Pancreas (tissue), 10 donors: ENCODE measurements at places on chromosomes 7 and 10.

GRCh38 chr7:16615228-16615627, 30.3 kb downstream of the ANKMY2 start:
- no peak for DNase-seq

DNA sequence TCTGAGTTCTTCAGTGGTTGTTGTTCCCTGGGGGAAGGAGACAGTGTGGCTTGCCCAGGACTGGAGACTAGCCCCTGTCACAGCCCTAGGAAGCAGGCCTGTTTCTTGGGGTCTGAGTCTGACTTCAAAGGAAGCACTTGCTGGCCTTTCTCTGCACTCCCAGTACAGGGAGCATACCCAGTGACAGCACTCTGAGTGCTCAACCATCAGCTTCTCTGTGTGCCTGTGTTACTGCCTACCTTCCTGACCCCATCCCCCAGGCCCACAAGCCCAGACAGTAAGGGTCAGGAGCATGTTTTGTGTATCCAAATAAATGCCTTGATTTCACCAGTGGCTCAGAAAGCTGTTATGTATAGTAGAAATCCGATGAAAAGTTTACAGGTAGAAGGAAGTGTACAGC, 48.9 kb downstream of the OGDH start:
- DNase-seq: no peak

GRCh38 chr7:47937065-47937687, 11.1 kb downstream of the PKD1L1 start:
- no peak for DNase-seq

DNA sequence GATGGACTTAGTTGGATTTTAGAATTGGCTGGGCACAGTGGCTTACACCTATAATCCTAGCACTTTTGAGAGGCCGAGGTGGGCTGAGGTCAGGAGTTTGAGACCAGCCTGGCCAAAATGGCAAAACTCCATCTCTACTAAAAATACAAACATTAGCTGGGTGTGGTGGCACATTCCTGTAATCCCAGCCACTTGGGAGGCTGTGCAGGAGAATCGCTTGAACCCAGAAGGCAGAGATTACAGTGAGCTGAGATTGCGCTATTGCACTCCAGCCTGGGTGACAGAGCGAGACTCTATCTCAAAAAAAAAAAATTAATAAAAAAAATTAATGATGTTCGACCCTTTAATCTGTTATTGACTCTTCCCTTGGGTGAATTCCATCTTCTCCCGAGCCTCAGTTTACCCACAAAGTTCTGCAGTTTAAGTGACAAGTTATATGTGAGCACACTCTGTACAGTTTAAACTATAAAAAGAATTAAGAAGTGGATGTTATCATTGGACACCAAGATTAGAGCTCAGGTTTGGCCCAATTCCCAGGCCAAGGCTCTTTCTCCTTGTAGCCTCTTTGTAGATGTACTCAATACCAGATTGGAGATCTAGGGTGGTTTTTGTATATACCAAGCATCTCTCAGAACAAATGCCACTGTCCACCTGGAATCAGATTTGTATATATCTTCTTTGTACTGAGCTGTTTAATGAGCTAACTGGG, 15.0 kb downstream of the KAT6B start:
- DNase-seq: no peak

DNA sequence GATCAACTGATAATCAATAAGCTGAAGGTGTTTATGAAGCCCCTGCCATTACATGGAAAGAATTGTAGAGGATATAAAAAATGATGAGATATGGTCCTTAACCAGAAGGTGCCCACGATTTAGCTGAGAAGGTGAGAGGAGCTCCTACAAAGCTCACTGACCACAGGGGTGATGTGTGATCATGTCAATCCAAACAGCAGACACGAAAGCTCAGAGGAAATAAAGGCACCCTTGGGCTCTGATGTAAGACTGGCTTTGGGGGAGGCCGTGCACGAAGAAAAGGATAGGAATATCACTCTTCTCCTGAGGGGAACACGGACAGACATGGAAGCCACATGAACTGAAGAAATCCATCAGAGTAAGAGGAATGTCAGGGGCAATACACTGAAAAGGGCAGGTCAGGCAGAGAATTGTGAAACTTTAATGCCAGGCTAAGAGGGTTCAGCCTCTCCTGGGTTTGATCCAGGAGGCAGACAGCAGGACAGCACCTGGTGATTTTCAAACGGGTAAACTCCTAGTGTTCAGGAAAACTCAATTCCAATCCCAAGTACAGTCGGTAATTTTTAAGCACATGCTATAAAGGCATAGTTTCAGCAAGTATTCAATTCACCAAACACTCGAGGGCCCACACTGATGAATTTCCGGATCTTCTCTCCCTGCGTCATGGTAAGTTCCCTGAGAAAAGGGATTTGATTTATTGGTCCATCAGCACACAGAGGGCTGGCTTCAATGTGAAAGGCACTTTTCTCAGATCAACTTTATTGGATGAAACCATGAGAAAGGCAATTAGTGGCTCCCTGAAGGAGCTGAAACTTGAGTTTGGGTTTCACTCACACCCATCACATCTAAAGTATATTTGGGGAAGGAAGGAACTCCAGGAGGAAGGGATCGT, 163.8 kb downstream of the PRPF18 start:
- DNase-seq: no peak

- no peak for DNase-seq
These were observed 30.1 kb downstream of the CNNM2 start for GRCh38 chr10:102948176-102948575.

- DNase-seq: no peak
These were observed 29.9 kb downstream of the CNPY1 start for GRCh38 chr7:155516466-155516865.

GRCh38 chr7:130344271-130344866, at the start of gene CPA5:
CPA5 (plus strand) TSS chr7:130344816; CDS start chr7:130346486, 1,670 bp downstream.
- DNase-seq: no peak

- no peak for DNase-seq
These were observed 340.2 kb downstream of the KIF20B start for GRCh38 chr10:90041585-90041984.
